ENCODE measurements at places on chromosomes 12 and 14. TPM values are rescaled to one million over a fixed set of nuclear protein-coding genes. Genes with fewer than 3 reads are reported as not detected.

DNA sequence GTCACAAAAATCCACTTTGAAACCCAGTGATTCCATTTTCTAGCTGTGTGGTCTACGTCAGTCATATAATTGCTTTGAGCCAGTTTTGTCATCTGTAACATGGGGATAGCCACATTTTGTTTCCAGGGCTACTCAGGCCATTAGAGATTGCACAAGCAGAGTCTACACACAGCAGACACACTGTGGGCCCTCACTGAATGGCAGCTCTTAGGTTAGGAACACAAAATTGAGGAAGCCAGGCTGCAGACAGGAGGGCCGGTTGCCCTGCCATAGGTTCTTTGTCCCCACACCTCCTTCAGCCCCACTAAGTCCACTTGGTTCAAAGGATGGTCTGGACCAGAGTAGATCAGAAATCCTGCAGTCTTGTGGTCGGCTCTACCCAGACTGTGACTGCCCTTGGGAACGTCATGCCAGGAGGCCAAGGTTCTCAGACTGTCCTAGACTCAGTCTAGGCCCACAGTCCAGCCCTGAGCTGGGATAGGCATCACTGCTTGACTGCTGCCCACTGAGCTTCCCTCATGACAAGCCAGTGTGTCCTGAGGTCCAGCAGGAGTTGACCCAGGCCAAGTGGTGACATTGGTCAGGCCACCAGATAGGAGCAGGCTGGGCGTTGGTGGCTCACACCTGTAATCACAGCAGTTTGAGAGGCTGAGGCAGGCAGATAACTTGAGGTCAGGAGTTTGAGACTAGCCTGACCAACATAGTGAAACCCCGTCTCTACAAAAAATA lies 3.8 kb upstream of the MYH7 start:
- H3K27ac ChIP-seq, result no peak overlapping the region
- no peak overlapping the region for H3K4me3 ChIP-seq

The BCL11B gene
- not detected for total RNA-seq

GRCh38 chr12:84912198-84913128 lies at the start of gene SLC6A15:
Gene SLC6A15, minus strand, starts transcription at chr12:84912799. Its CDS starts 20,679 bp downstream, at chr12:84892120.
- H3K27me3 ChIP-seq, result peaks cover 18% of the 10 kb centered on the region
- peak within 1 kb of the TSS; percentile 88 for H3K4me3 ChIP-seq
- no peaks in the 10 kb centered on the region for H3K36me3 ChIP-seq
- no peak for DNase-seq
- H3K27ac ChIP-seq, result no peak within 1 kb of the TSS

The RNASE11 gene
- total RNA-seq, result not detected
